Tongue (tissue), 3 donors: ENCODE measurements at places on chromosomes 1 and 21.

DNA sequence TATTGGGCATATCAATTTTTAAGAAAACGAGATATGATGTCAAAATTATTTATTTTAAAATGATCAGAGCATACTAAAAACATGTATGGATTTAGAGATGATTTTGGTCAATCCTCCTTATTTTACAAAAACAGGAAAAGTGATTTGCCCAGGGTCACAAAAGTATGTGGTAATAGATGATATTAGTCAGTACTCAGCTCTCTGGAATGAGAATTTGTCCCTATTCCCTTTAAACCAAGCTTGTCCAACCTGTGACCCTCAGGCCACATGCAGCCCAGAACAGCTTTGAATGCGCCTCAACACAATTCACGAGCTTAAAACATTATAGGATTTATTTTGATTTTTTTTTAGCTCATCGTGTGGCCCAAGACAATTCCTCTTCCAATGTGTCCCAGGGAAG lies 104.7 kb downstream of the AKT3 start:
- no peak for DNase-seq

DNA sequence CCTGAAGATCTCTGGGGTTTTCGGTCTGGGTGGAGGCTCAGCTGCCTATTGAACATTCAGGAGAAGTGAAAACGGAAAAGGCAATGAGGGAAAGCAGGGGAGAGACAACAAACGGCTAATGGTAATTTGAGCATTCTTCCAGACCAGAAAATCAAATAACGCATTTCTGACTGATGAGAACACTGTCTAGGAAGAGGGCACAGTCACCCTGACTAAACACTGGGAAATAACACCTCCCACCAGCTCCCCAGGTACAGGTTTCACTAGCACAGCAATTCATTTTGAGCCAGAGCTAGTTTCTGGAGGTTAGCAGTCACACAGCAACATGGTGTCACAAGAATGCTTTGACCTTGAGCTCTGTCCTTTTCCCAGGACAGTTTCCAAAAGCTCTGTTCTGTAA lies 21.1 kb downstream of the NCF2 start:
- DNase-seq = no peak

DNA sequence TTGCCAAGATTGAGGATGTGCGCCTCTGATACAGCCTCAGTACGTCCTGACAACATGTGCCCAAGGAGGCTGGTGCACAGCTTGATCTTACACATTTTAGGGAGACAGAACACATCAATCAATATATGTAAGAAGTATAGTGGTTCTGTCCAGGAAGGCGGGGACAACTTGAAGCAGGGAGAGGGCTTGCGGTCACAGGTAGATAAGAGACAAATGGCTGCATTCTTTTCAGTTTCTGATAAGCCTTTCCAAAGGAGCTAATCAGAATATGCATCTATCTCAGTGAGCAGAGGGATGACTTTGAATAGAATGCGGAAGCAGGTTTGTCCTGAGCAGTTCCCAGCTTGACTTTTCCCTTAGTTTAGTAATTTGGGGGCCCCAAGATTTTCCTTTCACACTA lies 10.2 kb downstream of the DHCR24 start:
- no peak for DNase-seq

DNA sequence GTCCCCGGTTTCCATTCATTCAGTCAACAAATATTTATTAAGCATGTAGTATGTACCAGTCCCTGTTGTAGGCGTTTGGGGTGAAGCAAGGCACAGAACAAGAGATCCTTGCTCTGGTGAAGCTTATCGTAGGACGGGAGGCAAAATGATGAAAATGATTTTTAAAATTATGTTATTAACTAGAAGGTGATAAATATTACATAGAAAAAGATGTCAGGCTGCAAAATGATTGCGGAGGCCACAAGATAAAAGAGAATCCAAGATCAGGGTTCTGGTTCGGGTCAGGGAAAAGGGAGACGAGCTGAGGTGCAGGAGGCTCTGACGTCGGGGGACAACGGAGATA lies 602 bp upstream of the CGN start:
- DNase-seq = no peak

GRCh38 chr1:99738858-99739465 lies 27.5 kb downstream of the FRRS1 start:
- DNase-seq = no peak

GRCh38 chr1:199089393-199090122 lies 450.7 kb downstream of the PTPRC start:
- DNase-seq = no peak

- no peak for DNase-seq
Measured at GRCh38 chr1:151718666-151719065, 2.1 kb upstream of the CELF3 start.

DNA sequence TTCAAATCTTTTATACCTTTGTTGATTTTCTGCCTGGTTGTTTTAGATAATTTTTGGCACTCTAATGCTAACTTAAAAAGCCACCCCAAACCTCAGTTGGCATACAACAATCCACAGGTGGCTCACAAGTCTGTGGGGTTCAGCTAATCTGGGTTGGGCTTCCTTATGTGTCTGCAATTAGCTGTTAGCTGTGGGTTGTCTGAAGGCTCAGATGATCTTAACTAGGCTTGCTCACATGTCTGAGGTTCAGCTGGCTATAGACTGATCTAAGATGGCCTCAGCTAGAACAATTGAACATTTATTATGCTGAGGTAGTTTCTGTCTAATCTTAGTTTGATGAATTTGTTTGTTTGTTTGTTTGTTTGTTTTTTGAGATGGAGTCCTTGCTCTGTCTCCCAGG lies 44.9 kb upstream of the ADAR start:
- DNase-seq = no peak

- no peak for DNase-seq
Measured at GRCh38 chr1:244113532-244114320, 62.6 kb downstream of the ZBTB18 start.

DNA sequence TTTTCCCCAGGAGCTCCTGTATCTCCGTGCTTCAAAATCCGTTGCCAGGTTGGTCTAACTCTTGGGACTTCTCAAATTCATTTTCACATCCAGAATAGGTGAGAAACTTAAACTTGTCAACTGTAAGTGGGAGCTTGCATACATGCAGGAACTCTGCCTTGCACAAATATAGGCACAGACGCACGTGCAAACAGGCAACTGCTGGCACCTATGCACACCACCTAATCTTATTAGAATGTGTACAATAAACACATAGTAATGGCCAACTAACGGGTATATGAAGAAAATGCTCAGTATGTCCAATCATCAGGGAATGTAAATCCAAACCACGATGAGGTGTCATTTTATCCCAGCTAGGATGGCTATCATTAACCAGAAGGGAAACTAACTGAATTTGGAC lies 22.6 kb upstream of the FCGR2A start:
- DNase-seq = no peak

DNA sequence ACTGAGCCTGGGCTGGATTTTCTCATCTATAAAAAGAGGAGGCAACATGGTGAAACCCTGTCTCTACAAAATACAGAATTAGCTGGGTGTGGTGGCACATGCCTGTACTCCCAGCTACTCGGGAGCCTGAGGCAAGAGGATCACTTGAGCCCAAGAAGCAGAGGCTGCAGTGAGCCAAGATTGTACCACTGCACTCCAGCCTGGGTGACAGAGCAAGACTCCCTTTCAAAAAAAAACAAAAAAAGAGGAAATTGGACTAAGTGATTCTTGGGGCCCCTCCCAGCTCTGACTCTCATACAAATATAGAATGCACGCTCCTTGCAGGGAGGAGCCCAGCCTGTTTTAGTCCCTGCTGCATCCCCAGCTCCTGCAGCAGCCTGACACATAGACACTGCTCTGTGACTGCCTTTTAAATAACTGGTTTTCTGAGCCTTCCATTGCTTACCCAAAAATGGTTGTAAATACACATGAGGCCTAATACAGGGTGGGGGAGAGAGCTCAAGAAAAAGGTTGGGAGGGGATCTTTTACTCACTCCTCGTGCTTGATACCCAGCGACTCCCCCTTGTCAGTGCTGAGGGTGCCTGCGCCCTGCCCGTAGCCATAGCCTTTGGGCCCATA lies 17.2 kb downstream of the CSRP1 start:
- no peak for DNase-seq

DNA sequence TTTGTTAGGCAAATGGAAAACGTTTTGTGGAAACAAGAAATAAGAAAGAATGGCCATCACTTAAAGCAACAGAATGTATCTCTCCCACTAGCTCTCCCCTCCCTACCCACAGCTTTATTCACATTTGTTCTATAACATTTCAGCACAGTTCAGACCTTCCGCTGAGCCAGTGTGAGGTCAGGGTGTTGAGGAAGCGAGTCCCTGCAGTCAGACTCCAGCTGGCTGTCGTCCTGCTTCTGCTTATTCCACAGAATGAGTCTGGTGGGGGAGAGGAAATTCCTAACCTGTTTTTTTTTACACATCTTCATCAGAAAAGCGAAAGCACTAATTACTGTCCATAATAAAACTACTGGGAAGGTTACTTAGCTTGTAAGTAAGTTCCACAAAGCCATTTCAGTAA lies 39.0 kb downstream of the MRPL39 start:
- DNase-seq = peak; percentile 65

GRCh38 chr1:179729881-179730280 lies 13.2 kb upstream of the FAM163A start:
- DNase-seq = no peak

GRCh38 chr1:234606784-234607108 lies 3.2 kb downstream of the IRF2BP2 start:
- DNase-seq = no peak

DNA sequence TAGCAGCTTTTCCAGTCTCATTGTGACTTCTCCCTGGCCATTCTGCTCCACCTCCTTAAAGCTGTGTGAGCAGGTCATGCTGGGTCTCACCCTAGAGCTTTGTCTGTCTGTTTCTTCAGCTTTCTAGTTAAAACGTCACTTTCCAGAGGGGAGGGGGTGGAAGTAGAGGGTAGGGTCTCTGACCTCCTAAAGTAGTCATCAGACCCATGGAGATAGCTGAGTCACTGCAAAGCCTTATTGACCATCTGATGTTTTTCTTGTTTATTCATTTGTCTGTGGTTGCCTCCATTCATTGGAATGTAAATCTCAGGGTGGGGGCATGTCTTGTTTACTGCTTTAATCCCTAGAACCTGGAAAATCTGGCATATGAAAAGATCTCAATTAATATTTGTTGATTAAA lies 52.7 kb downstream of the ELF3 start:
- no peak for DNase-seq

GRCh38 chr1:116409751-116410191 lies 36.7 kb downstream of the ATP1A1 start:
- peak; percentile 65 for DNase-seq

DNA sequence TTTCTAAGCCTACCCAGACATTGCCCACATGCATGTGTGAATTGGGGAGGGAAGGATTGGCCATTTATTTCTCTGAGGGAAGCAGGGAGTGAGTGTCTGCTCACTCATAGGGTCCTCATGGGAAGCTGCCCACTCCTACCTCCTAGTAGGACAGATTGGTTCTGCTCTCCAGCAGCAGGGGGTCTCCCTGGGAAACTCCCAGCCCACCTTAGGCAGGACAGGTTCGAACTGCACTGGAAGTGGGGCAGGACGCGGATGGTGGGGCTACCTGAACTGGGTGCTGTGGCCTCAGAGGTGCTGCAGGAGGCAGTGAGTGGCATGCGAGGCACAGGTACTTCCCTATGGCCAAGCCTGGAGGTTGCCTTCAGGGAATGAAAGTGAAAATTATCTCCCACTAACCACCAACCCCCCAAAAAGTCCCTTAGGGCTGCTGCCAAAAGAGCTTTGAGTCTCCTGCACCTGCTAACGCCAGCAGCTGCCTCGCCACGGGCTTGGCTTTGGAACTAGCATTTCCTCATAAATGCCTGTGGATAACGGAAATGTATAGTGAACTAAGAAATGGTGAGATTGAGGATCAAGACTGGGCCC lies 157.0 kb upstream of the COA6 start:
- no peak for DNase-seq

GRCh38 chr1:47766832-47767740 lies 230.1 kb downstream of the TRABD2B start:
- no peak for DNase-seq

DNA sequence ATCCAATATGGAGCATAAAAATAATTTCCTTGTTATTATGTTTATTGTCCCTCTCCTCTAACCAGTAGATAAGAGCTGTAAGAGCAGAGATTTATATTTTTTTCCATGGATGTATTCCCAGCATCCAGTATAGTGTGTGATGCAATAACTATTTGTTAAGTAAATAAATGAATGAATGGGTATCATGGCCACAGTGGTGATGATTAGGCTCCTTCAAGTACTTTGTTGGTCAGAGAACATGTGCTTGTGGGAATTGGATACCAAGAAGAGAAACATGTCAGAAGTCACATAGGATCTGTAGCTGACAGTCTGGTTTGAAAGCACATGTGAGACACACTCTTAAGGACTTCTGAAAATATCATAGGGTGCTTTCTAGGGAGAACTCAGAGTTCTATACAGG lies 588.5 kb downstream of the AGBL4 start:
- no peak for DNase-seq

DNA sequence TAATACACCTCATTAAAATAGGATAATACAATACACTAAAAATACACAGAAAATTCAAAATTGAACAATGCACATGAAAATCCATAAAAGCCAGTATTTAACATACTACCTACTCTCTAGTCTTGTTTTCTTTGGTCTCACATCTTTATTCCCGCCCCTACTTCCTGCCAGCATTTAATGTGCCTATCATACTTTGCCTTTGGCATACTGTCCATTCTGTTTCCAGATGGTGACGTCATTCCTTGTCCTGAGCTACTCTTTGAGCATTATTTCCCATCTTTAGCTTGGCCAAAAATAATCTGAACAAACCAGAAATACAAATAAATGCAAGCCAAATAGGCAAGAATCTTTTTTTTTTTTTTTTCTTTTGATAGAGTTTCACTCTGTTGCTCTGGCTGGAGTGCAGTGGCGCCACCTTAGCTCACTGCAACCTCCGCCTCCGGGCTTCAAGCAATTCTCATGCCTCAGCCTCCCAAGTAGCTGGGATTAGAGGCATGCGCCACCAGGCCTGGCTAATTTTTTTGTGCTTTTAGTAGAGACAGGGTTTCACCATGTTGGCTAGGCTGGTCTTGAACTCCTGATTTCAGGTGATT lies 4.4 kb downstream of the HFM1 start:
- DNase-seq = no peak

DNA sequence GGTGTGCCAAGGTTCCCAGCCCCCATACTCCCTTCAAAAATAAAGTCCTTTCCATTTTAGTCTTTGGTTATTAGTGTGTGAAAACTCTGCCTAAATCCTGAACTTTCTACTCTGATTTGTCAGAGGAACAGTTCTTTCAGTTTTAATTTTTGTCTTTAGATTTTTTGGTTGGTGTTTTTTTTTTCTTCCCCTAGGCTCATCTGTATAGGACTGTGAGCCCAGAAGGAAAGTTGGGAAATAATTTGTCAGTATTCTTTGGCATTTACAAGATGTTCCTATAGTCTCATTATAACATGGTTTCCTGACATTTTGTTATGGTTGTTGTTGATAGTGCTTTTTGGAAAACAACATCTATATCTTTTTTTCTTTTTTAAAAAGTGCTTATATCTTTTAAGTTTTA lies 38.0 kb downstream of the LAMC1 start:
- DNase-seq = no peak

- DNase-seq = no peak
Measured at GRCh38 chr1:220347654-220348175, 75.5 kb upstream of the RAB3GAP2 start.

DNA sequence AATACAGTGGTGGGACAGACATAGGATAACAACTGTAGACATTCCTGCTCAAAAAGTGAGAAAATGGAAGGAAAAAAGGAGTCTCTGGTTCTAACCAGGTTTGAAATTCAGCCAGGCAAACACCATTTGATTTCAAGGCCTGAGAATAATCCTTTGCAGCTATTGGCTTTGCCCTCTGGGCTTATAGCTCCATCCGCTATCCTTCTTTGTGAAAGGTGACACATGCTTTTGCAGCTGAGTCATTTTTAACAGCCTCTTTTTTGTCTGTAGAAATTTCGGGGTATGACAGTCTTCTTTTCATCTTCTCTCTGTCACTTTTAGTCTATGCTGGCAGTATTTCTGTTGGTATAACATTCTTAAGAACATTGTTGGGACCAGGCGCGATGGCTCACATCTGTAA lies 16.2 kb downstream of the SDHC start:
- no peak for DNase-seq
